GF-D8 (cell line): ENCODE measurements at places on chromosomes 1 and 21.

- DNase-seq: no peak
Measured at GRCh38 chr1:156229809-156230472, 12.0 kb upstream of the BGLAP start.

DNA sequence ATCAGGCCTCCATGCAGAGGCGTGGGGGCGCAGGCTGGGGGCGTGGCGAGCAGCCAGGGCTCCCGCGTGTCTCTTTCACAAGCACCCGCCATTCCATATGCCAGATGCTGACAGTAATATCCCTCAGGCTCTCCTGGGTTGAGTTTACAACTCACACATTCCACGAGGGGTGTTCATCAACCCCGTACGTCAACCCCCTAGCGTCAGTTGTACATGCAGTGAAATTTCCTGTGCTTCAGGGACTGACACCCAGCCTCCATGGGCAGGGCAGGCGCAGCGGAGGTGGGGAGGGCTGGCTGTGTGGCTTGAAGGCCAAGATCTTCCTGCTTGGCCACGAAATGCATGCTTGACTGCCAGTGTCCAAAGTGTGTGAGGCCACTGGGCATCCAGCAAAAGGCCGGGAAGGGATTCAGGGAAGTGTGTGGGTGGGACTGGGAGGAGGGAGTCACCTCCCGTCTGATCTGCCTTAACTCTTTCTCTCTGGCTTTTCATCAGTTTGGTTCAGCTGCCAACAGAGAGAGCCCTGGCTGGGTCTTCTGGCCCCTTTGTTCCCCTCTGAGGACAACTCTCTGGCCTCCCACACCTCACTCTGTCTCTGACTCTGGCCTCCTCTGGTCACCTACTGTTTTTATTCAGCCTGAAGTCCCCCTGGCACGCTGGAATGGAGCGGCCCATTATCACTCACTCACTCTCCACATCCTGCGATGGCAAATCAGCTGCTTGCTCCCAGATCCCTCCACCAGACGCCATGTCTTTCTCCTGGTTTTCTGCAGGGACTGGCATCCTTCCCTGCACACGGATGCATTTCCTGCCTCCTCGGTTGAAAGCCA lies 33.8 kb downstream of the CLIC6 start:
- no peak for DNase-seq

DNA sequence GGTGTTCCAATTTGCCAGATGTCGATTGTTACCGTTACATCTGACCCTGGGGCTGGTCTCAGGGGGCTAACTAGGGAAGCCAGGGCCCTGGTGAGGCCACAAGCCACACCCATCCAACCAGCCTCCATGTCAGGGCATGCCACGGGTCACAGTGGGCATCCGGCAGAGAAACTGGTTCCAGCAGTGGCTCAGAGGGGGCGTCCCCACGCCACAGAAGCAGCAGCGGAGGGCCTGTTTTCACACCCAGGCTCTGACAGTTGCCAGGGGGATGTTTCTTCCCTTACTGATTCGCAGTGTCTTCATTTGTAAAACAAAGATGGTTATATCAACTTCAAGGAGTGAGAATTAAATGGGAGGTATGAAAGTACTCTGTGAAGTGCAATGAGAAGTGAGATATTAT lies 75.0 kb upstream of the COX20 start:
- DNase-seq: no peak

DNA sequence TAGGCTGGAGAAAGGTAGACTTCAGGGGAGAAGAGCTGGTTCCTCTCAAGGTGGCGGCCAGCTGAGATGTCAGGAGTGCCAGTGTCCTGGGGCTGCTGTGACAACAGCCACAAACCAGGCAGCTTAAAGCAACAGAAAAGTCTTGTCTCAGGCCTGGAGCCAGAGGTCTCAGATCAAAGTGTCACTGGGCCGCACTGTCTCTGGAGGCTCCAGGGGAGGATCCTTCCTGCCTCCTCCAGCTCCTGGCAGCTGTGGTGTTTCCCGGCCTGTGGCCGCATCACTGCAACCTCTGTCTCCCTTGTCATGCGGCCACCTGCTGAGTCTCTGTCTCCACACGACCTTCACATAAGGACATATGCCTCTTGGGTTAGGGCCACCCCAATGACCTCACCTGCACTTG lies 24.4 kb upstream of the TSPEAR start:
- no peak for DNase-seq

- DNase-seq: no peak
Measured at GRCh38 chr1:167491586-167492461, 26.5 kb downstream of the CD247 start.

DNA sequence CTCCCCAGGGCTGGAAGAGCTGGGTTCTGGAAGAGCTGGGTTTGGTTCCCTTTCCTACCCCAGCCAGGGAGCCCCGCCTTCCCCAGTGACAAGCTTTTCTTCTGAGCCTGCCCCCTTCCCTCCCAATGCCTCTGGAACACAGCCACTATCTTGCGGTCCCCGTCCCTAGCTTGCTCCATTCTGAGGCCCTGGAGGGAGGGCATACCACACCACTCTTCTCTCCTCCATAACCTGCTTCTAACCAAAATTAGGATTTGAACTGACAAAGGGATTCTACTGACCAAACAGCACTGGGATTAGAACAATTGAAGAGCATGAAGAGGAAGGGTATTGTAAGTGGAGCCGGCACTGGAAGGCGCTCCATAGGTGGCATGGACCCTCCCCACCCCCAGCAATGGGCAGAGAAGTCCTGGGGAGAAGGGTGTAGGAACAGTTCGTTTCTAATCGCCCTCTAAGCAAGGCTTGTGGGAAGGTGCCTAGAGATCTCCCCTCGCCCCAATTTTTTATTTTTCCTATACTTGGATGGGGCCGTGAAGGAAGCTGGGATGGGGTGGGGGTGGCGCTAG lies 690 bp downstream of the C1orf216 start:
- DNase-seq: peak; percentile 57

DNA sequence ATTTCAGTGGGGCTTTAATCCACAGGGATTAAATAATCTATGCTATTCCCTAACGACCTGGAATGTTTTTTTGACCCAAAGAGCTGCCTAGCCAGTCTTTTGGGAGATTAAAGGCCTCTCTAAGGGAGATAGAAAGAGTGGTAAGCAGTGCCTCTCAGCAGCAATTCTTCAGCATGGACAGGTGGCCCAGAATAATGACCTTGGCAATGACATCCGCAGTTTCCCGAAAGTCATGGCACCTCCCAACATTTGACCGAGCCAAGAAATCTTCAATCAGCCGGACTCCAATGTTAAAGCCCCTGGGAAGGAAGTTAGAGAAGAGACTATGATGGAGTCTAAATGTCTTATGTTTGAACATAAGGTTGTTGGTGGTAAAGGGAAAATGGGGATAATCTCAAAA lies 9.8 kb downstream of the TRAPPC3 start:
- DNase-seq: no peak

DNA sequence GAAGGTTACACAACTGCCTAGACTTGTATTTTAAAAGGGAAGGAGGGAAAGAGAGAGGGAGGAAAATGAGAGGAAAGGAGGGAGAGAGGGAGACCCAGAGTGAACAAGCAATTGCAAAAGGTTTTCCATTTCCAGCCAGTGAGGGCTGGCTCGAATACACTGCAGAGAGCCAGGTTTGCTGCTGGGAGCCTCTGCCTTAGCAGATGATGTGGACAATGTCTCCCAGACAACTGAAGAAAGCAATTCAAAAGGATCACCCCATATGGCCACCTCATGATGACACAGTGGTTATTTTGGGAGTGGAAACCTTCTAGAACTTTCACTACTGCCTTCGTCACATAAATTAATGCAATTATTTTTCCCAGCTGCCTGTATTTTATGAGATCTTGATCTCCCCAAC lies 86.4 kb downstream of the BCAR3 start:
- DNase-seq: no peak

DNA sequence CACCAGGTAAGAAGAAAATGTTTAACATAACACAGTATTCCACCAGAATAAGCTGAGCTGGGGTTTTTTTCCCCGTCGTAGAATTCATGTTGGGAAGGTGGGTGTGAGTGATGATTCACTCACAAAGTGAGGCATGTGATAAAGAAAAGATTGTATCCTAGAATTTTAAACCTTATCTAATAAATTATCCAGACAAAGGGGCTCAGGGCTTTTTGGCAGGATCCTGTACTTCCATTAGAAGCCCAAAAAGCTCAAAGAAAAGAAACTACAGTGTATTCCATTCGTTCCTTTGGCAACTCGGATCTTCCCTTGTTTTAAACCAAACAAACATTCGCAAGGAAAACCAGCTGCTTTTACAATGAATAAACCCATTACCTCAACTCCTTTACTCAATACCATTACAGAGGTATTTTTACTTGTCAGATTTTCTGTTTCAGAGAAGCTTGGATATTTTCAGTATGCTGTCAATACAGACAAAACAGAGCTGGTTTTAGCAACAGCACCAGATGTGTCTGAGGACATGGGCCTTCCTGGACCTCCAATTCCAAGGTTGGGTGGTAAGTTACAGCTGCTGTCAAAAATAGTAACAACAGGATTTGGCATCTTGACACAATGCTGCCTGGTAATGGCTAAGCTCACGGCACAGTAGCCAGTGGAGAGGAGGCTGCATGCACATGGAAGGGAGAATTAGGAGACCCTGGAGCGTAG lies 159.9 kb upstream of the RUNX1 start:
- no peak for DNase-seq

DNA sequence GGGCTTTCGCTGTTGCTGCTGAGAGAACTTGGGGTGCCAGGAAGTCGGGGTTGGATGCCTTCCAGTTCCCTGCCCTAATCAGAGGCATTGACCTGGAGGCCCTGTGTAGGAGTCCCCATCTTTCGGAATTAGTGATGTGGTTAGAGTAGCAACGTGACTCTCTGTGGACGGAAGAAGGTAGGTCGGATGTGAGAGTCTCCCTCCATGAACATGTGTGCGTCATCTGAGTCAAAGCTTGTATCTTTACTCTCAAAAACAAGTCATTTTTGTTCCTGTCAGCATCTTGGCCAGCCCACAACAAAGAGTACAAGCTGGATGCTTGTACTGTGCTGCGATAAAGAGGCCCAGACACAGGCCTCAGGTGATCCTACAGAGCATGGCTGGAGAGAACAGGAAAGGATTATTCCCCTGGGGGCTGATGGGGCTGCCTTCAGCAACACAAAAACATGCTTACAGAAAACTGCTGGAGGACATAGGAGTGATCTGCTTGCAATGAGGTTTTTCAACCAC lies 31.0 kb upstream of the IL10 start:
- no peak for DNase-seq

DNA sequence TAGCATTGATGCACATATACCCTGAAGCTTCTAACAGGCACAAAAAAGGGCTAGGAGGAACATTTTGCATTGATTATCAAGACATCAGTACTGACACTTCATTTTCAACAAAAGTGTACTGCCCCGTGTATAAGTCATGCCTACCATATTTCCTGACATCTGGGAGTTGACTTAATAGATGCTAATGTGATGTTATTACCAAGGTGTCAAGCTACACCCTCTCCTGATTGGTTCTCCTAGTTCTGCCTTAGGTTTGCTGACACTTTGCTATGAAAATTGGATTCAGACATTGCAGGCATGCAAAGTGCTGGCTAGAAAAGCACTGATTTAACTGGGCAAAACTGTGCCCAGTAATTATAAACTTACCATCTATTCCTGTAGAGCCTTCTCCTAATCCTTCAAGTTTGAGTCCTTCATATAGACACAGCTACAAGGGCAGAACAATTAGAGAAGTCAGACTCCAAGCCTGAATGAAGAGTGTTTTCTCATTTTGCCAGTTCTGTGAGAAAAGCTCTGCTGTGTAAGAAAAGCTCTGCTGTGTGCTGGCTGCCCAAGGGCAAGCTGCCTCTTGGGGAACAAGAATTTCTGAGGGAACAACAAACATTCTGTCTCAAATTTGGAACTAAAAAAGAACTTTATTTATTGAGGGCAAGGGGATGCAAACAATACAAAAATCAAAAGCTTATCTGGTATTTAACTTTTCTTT lies 11.2 kb downstream of the S100A10 start:
- DNase-seq: no peak

DNA sequence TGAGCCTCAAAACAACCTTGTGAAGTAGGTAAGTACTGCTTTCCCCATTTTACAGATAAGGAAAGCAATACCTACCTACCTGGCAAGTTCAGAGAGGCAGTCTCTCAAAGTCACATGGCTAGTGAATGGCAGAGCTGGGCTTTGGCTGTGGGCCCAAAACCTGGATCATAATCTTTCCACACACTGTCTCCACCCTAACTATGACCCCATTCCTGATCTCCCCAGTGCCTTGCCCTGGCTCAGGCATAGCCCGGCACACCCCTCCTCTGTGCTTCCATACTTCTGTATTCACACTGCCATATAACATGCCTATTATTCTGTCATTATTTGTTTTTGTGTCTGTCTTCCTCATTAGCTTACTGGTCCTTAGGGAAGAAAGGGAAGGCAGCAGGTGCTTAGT lies 15.9 kb downstream of the GNG12 start:
- no peak for DNase-seq

- no peak for DNase-seq
Measured at GRCh38 chr1:212162635-212163034, 122.6 kb upstream of the PPP2R5A start.

- no peak for DNase-seq
Measured at GRCh38 chr1:48761986-48762385, 14.7 kb downstream of the BEND5 start.

- DNase-seq: no peak
Measured at GRCh38 chr1:92473781-92474495, 12.8 kb downstream of the GFI1 start.

GRCh38 chr21:39763272-39763970 lies 18.4 kb downstream of the IGSF5 start:
- no peak for DNase-seq

- no peak for DNase-seq
Measured at GRCh38 chr1:223234170-223234514, 91.1 kb upstream of the TLR5 start.

DNA sequence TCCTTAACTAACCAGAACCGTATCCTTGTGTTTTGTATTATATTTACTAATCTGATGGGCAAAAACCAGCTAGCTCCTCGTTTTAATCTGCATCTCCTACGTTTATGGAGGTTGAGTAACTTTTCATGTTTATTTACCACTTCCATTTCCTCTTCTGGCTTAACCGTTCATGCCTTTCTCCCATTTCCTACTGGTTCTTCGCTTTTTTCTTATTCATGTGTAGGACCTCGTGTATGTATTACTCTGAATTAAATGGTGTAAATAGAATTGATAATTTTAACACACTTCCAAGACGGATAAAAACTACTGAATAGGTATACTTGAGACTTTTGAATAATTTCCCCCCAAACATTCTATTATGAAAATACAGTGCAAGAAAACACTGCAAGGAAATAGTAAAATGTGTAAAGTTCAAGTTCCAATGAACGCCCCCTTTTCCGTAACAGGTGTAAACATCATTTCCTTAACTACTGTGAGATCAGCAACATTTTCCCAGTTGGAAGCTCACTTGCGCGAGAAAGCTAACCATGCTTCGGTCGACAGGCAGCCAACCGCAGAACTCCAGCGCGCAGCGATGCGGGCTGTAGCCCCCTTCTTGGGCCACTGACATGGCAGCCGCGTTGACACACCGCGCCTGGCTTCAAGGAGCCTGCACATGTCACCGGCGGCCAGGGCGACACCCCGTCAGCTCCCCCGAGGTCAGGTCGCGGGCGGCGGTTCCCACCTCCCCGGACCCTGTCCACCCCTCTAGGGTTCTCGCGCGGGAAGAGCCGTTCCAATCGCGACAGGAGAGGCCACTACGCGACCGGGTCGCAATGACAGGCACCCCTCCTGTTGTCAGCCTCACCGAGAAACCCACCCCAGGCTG lies 816 bp downstream of the EDEM3 start:
- peak; percentile 63 for DNase-seq
